ENCODE measurements at places on chromosomes 12 and 14.

DNA sequence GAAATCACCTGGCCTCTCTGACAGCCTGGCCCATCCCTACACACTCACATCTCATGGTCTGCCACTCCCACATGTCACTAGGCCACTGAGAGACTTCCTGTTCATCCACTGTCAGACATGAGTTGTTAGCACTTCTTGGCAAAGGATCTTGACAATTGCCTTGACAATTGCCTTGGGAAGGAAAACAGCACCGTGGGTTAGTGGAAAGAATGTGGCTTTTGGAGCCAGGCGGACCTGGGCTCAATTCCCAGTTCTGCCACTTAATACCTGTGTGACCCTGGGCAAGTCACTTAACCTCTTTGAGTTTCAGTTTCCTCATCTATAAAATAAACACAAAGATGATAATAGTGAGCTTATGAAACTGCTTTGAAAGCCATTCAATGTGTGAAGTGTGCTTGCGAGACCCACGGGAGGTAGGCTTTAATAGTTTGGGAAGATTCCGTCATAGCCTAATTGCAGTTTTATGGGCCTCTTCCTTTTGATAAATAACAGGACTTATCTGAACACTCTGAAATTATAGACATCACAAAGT is 250.4 kb downstream of the C12orf75 start:
- DNase-seq: no peak

DNA sequence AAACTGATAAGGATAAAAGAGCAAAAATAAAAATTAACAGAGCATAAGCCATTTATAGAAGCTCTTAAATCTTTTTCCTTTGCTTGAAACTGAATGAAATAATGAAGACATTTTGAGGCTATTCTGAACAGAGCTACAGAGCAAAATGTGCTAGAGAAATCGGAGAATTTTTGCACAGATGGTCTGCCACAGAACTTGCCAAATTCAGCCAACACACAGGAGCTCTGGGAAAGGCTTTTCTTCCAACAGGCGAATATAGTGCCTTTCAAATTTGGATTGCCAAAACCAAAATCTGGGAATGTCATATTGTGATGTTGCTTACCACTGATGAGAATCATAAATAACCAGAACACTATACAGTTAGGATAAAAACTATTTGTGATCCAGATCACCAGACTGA is 406.3 kb downstream of the RPL10L start:
- DNase-seq: no peak

DNA sequence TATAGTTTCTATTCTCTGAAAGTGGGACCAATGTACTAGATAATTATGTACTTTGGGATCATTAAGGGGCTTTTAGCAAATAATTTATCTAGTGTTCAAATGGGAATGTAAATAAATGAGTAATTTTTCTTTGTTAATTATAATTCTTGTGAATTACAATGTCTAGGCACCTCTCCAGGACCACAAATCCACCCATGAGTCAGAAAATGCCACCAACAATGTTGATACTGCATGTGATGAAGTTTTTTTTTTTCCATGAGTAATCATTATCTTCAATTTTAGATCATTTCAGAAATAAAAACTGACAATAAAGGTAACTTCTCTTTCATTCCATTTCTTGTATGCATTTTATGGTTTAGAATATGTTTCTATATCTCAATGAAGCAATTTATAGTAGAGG is 470.3 kb downstream of the VRK1 start:
- no peak for DNase-seq

DNA sequence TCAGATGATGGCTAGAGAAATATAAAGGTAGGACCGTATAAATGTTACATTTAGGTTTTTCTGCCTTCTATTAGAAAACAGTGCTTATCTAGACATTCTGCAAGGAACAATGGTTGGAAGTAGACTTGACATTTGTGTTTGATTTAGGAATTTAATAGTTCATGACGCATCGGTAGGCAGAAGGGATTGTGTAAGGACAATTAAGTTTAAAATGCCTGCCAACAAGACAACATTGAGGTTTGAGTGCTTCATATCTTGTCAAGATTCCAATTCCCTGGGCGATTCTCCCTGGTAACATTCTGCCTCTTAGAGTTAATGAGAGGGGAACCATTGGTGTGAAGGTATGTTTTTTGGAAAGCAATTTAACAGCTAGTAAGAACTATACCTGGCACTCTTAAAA is 186.8 kb upstream of the RBM19 start:
- no peak for DNase-seq
